ENCODE measurements at places on chromosomes 13 and 19. TPM values are rescaled to one million over a fixed set of nuclear protein-coding genes. Genes with fewer than 3 reads are reported as not detected.

Gene CRX
- not detected for polyA plus RNA-seq

Gene CEACAM20
- not detected for polyA plus RNA-seq

Gene HCST
- 0.49 TPM for polyA plus RNA-seq

Gene GRK1
- polyA plus RNA-seq = not detected

Gene MARK4
- 7.8 TPM for polyA plus RNA-seq

Gene BICRA
- polyA plus RNA-seq = 14.6 TPM

Gene RTBDN
- polyA plus RNA-seq = 0.14 TPM

Gene XRCC1
- 55.1 TPM for polyA plus RNA-seq

Gene NPAS1
- 3.5 TPM for polyA plus RNA-seq

Gene JAK3
- polyA plus RNA-seq = 0.40 TPM

Gene ZNF835
- not detected for polyA plus RNA-seq
